NCI-H524 treated with DMSO at 0.1 percent for 48 hours (cell line): ENCODE measurements at places on chromosomes 2 and 18.

GRCh38 chr2:5173876-5174535 is 518.2 kb upstream of the SOX11 start:
- DNase-seq, result no peak

DNA sequence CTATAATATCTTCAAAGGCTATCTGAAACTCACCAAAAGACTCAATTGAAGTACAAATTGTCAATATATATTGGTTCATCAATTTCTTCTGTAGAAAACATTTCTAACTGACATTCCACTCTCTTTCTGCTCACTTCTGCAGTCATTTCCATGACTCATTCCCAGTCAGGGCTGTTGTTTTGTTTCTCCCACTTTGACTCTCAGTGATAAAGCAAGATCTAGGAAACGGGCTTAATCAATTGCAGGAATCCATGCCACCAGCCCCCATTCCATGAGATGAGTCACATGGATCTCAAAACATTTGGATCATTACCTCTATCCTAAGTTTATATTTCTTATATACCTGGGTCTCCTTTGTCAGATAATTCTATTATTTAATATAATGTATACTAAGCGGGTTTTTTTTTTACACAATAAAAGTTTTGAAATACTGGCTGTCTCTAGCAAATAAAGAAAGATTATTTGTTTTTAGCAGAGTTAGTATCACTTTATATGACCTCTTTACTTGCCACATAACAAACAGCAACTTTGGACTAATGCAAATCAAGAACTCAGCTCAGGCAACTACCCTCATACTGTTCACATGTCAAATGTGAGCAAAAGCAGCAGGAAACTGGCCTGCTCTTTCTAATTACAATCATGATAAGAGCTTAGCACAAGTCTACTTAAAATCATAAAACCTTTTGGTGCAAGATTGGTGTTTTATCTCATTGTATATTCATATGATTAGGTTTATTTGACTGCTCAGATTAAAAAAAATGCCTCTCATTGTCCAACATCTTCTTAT is 251.1 kb upstream of the PIK3C3 start:
- DNase-seq, result no peak

DNA sequence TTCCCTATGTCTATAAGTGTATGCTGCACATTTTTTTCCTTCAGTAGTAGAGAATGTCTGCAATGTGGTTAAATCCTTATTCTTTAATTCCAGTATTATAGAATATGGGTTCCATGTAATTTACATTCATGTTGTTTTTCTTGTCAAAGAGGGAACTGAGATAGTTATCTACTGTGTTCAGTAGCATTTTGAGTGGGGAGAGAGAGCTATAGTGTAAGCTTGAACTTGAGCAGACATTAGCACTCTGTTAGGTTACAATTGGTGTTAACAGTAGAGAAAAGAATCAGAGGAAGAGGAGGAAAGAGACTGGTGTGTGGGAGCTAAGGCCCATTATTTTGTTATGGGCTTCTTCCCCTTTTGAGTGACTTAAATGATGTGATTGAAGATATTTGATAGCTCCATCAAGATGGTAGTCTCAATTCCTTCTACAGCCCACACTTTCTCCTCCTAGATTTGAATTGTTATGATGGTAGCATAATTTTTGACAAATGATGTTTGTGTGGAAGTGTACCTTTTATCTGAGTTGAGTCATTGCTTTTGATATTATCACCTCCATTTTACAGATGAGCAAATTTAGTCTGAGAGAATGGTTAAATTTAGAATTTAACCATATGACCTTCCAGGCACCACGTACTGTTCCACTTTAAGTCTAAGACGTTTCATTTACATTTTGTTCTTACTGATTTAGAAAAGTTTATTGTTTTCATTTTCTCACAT is 71.3 kb downstream of the FMNL2 start:
- DNase-seq, result no peak

DNA sequence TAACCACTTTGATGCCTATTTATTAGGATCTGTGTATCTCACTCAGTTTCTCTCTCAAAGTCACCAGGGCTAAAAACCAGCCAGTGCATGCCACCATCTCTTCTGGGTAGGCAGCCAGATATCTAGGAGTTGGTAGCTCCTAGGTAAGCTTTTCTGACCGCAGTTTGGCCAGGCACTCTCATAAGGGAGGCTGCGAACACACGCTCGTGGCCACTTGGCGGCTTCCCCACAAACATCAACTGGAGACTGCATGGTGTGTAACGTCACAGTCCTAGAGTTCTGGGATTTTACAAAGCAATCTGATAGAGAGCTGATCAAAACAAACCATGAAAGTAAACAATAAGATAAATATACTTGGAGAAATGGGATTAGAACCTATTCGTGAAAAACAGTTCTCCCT is 424.3 kb upstream of the ACVR2A start:
- no peak for DNase-seq

GRCh38 chr2:177291701-177292100 is 27.2 kb upstream of the NFE2L2 start:
- DNase-seq, result no peak

DNA sequence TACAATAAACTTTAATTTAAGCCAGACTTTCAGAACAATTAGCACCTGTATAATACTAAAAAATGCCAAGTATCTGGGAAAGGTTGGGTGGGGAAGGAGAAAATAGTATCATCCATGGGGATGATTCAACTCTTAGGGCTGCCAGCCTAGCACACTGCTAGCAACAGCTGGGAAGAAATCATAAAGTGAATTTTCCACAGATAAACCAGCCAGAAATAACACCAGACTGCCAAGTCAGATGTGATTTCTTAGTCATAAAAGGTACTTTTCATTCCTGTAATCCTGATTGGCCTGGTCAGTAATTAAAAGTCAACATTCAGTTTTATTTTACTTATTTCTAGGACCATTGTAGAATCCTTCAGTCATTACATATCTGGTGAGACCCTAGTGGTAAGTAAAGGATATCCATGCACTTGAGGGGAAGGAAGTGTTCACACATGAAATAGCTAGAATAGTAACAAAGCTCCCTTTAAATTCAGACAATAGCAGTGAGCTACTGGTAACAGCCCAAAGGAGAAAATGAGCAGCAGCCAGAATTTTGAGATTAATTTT is 59.4 kb downstream of the LIMS1 start:
- DNase-seq, result no peak

- no peak for DNase-seq
Observed at GRCh38 chr2:202521470-202521869, 113.3 kb upstream of the FAM117B start.

DNA sequence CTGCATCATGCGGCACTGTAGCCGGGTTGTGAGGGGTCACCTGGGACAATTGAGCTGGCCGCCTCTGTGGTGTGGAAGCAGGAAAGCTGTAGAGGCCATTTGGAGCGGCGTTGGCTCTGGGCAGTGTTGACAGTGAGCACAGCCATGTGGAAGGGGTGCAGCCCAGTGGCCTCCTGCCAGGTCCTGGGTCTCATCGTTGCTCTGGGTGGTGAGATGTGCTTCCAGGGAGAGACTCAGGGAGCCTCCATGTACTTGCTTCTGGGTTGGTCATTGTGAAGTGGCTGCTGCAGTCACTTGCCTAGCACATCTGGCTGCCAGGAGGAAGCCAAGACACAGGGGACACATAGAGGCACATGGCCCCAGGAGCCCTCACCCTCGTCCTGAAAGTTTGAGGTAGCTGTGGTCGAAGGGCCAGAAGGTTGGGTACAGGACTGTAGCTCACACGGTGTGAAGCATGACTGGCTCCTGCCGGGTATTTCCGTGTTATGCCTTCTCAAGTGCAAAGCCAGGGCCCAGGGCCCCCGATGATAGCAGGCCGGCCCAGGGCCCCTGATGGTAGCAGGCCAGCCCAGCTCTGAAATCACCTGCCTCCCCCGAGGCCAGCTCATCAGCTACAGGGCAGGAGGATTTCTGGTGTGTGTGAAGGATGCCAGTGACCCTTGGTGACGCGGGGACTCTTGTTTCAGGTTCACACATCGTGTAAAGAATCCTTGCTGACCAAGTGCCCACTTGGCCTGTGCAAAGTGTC is 82.6 kb downstream of the DGKD start:
- DNase-seq, result no peak

- no peak for DNase-seq
Observed at GRCh38 chr2:233007739-233008138, 5.3 kb downstream of the NGEF start.

- DNase-seq, result no peak
Observed at GRCh38 chr2:125167820-125168219, 1142.7 kb downstream of the CNTNAP5 start.

GRCh38 chr2:60432035-60432601 is 121.3 kb downstream of the BCL11A start:
- DNase-seq, result no peak

GRCh38 chr18:44533071-44533470 is 147.6 kb upstream of the SETBP1 start:
- no peak for DNase-seq

- no peak for DNase-seq
Observed at GRCh38 chr2:15941481-15941850, 1.1 kb downstream of the MYCN start.

DNA sequence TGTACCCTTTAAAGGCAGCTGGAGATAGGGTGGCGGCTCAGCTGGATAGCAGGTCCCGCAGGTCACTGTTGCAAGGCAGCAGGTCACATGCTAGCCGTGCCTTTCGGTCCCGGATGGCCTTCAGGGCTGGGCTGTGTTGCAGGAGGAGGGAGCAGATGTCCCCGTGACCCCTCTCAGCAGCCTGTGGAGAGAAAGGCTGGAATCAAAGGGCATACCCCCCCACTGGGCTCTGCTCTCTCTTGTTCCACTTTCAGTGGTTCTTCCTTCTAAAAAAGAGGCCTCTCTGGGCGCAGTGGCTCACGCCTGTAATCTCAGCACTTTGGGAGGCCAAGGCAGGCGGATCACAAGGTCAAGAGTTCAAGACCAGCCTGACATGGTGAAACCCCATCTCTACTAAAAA is 4.4 kb upstream of the ANKRD23 start:
- no peak for DNase-seq

GRCh38 chr2:173239644-173240043 is 115.0 kb upstream of the CDCA7 start:
- DNase-seq, result no peak

DNA sequence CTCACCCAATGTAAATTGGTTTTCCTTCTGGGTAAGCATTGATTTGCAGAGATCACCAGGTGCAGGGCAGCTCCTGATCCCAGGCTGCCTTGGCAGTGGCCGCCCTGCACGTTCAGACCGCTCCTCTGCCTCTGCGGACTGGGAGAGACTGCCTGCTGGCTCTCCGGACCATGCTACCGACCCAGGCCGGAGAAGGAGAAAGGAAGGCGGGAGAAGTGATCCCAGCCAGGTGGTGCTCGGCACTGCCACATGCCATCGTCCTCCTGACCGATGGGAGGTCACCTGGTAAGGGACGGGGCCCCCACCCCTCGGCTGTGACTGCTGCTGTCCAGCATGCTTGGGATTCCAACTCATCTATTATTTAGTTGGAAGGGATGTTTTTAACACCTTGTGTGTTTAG is 108.1 kb upstream of the POU3F3 start:
- no peak for DNase-seq

DNA sequence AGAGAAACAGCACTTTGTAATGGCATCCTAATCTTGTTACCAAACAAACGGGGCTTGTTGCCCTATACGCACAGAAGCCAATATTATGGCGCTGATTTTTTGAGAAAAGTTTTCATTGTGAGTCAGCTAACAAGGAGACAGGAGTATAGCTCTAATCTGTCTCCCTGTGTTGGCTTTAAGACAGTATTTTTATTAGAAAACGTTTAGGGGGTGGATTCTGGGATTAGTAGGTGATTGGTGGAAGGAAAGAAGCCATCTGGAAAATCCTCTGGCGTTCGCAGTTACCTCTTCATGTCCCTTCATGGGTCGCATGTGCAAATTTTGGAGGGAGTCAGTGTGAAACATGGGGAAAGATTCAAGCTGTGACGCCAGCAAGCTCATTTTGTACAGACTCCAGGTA is 698 bp upstream of the TMEM237 start:
- peak; percentile 26 for DNase-seq

- DNase-seq, result no peak
Observed at GRCh38 chr2:219495531-219496122, 3.1 kb upstream of the GMPPA start.

DNA sequence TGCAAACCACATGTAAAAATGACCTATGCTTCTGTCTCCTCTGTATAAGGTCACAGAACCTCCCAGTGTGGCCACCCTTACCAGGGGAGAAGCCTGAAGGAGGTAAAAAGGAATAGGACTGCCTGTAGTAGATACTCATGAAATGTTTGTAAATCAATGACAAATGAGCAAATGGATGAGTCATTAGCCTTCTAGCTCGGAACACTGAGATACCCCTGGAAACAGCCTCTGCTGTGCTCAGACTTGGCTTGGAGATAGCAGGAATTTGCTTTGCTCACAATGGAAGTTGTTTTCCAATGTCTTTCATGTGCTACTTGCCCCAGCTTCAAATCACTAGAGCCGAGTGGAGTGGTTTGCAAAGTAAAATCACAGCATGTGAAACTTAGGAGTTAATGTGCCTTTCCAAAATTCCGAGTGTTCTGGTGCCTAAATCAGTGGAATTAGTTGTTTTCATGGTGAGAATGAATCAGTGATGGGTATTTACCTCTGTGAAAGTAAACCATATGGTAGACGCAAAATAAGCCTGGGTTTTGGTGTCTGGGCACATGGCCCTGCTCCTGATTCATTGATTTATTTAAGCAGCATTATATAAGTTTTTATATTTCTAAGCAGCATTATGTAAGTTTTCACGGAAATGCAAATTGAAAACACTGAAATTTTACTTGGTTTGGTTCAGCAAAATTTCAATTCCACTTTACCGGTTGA is 154.0 kb upstream of the MAP3K20 start:
- DNase-seq, result no peak

DNA sequence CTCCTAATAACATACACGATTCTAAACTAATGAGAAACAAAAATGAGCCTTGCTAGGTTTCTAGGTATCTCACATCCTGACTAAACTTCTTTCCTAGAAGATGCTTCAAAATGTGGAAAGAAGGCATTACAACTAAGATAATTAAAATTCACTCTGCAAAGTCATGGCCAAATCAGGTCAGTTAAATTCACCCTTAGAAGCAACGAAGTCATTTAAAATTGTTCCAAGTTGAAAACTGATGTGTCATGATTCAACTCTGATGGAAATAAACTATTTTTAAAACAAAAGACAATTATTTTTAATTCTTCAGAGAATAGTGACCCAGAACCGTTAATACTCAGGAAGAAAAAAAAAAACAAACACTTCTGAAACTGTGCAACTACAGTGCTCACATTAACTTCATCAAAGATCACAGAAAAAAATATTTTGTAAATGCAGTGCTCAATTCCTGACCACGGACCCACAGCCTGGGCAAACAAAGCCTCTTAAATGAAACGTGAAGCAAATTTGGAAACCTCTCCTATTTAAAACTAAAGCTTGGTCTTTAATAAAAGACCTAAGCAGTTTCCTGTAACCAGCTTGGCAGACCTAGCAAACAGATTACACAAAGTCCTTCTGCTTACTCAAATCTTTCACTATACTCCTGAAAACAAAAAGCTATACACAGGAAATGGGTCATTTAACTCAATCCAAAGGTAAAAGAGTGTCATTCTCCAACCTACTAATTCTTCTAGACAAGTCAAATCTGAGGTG is 39.0 kb downstream of the CHN1 start:
- DNase-seq, result no peak

- no peak for DNase-seq
Observed at GRCh38 chr2:3414133-3414860, 34.8 kb downstream of the TRAPPC12 start.

GRCh38 chr2:161952783-161953191 is 121.2 kb downstream of the DPP4 start:
- no peak for DNase-seq

GRCh38 chr2:28430377-28430765 is 37.7 kb downstream of the FOSL2 start:
- no peak for DNase-seq
